ENCODE measurements at places on chromosomes 11 and 22. TPM values are rescaled to one million over a fixed set of nuclear protein-coding genes. Genes with fewer than 3 reads are reported as not detected.

- no peak for DNase-seq
These were observed 492.9 kb downstream of the SOX6 start for GRCh38 chr11:15863411-15863810.

Gene MAP6
- total RNA-seq = 1.2 TPM

DNA sequence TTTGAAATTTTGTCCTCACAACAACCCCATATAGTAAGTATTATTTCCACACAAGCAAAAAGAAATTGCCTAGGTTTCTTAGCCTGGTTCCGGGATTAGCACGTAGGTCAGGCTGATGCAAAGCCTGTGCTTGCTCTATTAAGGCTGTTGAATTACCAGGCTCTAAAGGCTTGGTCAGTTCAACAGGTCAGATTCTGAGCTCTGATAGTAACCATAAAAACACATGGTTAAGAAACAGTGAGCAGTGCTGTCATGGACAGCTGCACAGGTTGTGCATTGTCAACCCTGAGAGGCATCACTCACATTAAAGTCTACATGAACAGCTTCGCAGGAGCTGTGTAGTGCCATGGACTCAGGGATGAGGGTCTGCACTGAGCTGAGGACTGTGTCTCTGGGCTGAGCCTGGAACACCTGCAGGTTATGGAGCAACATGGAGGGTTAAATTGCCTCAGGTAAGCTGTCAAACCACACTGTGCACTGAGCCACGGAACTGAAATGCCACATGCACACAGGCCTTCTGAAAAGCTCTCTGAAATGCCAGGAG is 98.0 kb downstream of the PIWIL4 start:
- DNase-seq = no peak

GRCh38 chr22:38713921-38714320 is 8.2 kb downstream of the GTPBP1 start:
- no peak for DNase-seq

Data from mesothelial cell of epicardium (in vitro differentiated cells).